ENCODE measurements at places on chromosomes 3 and 15. TPM values are rescaled to one million over a fixed set of nuclear protein-coding genes. Genes with fewer than 3 reads are reported as not detected.

OSBPL10 gene
- total RNA-seq = 10.3 TPM

HHLA2 gene
- not detected for total RNA-seq

ITIH3 gene
- 105 TPM for total RNA-seq

EAF1 gene
- total RNA-seq = 30.0 TPM

TGM5 gene
- 0.22 TPM for total RNA-seq

CPNE9 gene
- not detected for total RNA-seq

SPATA12 gene
- not detected for total RNA-seq

HTD2 gene
- 13.7 TPM for total RNA-seq

CCDC174 gene
- total RNA-seq = 12.4 TPM

SNRPN gene
- 208 TPM for total RNA-seq

BSN gene
- total RNA-seq = 0.70 TPM

CDC25A gene
- 45.4 TPM for total RNA-seq

CYP8B1 gene
- total RNA-seq = 0.90 TPM

ZSCAN29 gene
- total RNA-seq = 25.1 TPM

TGM4 gene
- total RNA-seq = 0.18 TPM

LINS1 gene
- total RNA-seq = 9.6 TPM

ACAN gene
- total RNA-seq = not detected

CAMP gene
- total RNA-seq = not detected

CSPG5 gene
- total RNA-seq = not detected

C3orf49 gene
- not detected for total RNA-seq

C3orf85 gene
- total RNA-seq = not detected

GRM7 gene
- total RNA-seq = not detected

C3orf52 gene
- total RNA-seq = 1.2 TPM

BTBD1 gene
- total RNA-seq = 73.8 TPM

ARPIN gene
- total RNA-seq = 5.3 TPM

MYL3 gene
- not detected for total RNA-seq

ISL2 gene
- 5.1 TPM for total RNA-seq

MAPK6 gene
- total RNA-seq = 188 TPM

ARNT2 gene
- 0.69 TPM for total RNA-seq

SLC7A14 gene
- total RNA-seq = not detected

RGMA gene
- not detected for total RNA-seq

SERF2 gene
- total RNA-seq = 1,308 TPM

SLC6A6 gene
- 10.7 TPM for total RNA-seq

VWA5B2 gene
- total RNA-seq = 0.04 TPM

LDHAL6B gene
- not detected for total RNA-seq

FYTTD1 gene
- 51.6 TPM for total RNA-seq

CHRM5 gene
- not detected for total RNA-seq

NMB gene
- 25.4 TPM for total RNA-seq

ALG1L2 gene
- total RNA-seq = not detected

IGSF11 gene
- not detected for total RNA-seq

ST3GAL6 gene
- total RNA-seq = 16.3 TPM

PRC1 gene
- 162 TPM for total RNA-seq

GOLGA8K gene
- not detected for total RNA-seq

DUOXA1 gene
- not detected for total RNA-seq

SLC2A2 gene
- total RNA-seq = 19.5 TPM

PLD1 gene
- total RNA-seq = 33.6 TPM

IMPG2 gene
- total RNA-seq = 0.02 TPM

TRH gene
- not detected for total RNA-seq

RETNLB gene
- not detected for total RNA-seq

SLC38A3 gene
- 29.8 TPM for total RNA-seq

VGLL3 gene
- total RNA-seq = 0.01 TPM

TBC1D23 gene
- total RNA-seq = 28.7 TPM

NLGN1 gene
- total RNA-seq = not detected

ACTRT3 gene
- 1.1 TPM for total RNA-seq

KCNH8 gene
- total RNA-seq = not detected

DZIP1L gene
- 1.1 TPM for total RNA-seq

UTS2B gene
- total RNA-seq = 0.46 TPM

SAXO2 gene
- 1.5 TPM for total RNA-seq

OR5H6 gene
- total RNA-seq = not detected
